ENCODE measurements at places on chromosomes 12 and 14. TPM values are rescaled to one million over a fixed set of nuclear protein-coding genes. Genes with fewer than 3 reads are reported as not detected.

Gene MYF5
- total RNA-seq = not detected

Gene SAMD15
- total RNA-seq = 2.8 TPM

Gene NPFF
- total RNA-seq = 0.78 TPM

Gene NABP2
- 28.0 TPM for total RNA-seq

- ATAC-seq = peak; percentile 5
These were observed 55.6 kb downstream of the HMGA2 start for GRCh38 chr12:65879878-65880277.

DNA sequence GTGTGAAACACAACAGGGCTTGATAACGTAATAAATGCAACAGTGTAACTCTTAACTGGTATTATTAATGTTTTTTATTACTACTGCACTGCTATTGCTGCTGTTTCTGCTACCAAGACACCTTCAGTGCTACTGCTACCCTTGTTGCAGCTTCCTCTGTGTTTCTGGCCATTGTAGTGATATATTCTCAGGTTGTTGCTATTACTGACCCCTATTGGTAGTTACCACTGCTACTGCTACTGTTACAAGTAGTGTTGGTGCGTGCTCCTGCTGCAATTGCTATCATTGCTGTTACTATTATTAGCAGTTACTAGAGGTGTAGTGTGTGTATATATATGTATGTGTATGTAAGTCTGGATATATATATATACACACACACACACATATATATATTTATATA is 87.2 kb upstream of the PTPRB start:
- ATAC-seq = no peak

DNA sequence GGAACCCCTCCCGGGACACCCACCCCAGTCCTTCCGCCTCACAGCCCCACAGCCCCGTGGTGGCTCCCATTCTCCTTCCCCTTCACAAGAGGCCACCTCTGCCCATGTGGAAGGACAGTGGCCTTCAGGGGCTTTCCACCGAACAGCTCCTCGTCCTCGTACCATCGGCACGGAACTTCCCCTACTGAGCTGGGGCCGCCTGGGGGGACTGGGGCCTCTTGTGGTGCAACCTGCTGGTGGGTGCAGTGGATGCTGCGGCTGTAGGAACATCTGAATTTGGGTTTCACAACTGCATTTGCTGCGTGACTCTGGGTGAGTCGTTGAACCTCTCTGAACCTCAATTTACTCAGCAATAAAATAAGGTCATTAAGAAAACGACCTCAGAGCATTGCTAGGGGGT is 50.9 kb downstream of the RFLNA start:
- no peak for ATAC-seq

DNA sequence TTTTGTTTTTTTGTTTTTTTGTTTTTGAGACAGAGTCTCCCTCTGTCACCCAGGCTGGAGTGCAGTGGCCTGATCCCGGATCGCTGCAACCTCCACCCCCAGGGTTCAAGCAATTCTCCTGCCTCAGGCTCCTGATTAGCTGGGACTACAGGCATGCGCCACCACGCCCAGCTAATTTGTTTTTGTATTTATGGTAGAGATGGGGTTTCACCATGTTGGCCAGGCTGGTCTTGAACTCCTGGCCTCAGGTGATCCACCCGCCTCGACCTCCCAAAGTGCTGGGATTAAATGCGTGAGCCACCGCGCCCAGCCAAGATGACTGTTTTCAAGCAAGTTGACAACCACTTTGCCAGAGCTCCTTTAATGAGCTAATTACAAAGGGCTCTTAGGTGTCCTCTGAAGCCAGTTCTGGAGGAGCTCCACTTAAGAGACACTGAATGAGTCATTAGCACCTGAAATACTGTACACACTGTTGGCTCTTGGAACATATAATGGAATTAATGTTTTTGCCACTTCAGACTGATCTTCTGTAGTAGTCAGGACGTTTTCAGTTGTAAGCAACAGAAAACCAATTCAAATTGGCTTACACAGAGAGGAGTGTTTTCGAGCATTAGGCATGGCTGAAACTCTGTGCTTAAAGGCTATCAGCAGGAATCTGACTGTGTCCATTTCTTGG is 55.4 kb upstream of the MED13L start:
- no peak for ATAC-seq

DNA sequence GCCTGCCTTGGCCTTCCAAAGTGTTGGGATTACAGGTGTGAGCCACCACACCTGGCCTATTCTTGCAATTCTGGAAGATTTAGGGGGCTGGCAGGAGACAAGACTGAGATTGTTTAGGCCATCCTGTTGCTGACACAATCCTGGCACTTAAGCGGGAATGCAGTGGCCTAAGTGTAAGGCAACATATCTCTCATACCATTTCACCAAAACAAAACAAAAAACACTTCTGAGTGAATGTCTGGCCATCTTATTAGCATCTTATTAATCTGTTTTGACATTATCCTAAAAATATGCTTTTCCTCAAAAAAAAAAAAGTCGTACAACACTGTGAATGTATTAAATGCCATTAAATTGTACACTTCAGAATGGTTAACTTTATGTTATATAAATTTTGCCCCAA is 67.6 kb downstream of the DENND5B start:
- ATAC-seq = no peak

- ATAC-seq = peak; percentile 77
These were observed 13.5 kb downstream of the PHLDA1 start for GRCh38 chr12:76018111-76018510.

DNA sequence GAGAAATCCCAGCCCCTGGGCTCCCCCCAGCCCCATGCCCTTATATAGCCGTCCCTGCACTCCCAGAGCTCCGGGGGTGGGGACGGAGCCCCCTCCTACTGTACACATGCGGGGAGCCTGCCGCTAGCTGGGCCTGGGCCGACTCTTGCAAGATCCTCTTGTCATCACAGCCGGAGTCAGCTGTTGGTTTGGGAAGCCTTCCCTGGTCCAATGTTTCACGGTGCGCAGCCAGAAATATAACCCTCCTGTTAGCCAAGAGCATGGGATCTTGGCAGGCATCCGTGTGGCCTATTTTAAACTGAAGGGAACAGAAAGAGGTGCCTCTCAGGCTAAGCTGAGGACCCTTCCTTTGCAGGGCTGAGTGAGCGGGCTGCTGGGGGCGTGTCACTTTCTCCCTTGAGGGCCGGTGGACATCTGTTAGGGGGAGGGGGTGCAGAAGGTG is 175.3 kb downstream of the TSPAN9 start:
- peak; percentile 53 for ATAC-seq

DNA sequence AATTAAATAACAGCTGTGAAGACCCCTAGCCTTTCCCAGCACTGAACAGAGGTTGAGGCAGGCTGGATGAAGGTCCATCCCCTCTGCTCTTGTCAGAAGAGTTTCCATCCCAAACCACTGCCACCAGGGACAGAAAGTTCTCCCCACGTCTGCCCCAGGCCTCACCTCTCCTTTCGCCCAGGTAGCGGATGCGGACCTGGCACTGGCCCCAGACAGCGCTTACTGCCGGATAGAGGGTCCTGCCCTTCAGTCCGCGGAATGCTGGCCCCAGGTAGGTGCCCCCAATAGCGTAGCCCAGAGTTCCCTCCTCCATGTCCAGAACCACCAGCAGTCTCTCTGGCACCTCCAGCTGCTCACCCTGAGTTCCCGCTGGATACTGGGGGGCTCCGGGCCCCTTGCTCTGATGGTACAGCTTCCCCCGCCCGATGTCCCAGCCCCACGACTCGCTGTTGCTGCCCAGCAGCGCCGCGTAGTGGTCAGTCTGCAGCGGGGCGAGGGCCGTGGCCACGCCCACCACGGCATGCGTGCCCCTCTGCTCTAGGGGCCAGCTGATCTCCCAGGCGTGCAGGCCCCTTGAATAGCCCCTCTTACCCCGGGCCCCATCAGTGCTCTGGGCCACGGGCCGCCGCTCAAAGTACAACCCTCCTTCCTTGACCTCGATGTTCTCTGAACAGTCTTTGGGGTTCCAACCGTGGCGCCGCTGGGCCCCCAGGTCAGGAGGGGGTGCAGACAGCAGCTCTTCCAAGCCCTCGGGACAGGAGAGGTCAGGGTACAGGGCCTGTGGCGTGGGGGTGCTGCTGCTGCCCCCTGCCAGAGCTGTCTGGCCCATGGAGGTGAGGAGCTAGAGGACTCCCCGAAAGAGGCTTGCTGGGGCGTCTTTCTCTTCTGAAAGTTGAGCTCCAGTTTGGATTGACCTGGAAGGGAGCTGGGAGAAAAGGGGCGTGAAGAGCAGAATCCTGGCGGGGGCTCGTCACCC is 742 bp downstream of the SPSB2 start:
- ATAC-seq = peak; percentile 39

DNA sequence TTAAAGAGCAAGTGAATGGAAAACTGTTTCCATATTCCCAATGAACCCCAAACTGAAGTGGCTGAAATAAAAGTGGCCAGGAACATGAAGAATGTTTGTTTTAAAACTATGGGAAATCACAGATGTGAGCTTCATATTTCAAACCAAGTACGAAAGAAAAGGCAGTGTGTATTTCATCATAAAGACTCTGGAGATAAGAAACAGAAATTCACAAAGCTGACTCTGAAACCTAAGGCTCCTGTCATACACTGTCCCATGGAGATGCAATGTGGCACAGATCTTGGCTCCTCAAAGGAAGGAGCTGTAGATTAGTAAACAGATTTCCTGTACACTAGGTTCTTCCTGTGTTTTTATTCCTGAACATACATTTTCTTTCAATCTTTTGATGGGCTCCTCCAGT is 304.4 kb downstream of the MED13L start:
- no peak for ATAC-seq

- ATAC-seq = no peak
These were observed 6.0 kb downstream of the MTERF2 start for GRCh38 chr12:106980944-106981343.

DNA sequence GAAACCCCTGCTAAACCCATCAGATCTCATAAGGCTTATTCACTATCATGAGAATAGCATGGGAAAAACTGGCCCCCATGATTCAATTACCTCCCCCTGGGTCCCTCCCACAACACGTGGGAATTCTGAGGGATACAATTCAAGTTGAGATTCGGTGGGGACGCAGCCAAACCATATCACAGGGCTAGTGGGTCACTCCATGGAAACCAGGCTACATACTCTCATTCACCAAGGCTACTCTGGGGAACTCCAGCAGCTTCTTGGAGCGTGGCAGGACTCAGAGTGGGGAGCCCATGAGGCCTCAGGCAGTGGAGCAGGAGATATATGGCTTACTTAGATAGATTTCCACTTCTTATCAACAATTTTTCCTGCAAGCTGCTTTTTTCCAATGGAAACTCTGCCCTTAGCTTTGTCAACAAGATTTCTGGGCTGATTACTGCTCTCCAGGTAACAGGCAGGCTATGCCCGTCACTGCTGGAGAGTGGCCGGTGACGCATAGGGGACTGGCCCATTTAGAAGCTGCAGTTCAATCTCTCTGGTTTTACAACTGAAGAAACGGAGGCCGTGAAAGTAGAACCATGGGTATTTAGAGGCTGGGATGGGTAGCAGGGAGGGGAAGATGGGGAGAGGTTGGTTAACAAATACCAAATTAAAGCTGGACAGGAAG is 16.5 kb downstream of the VDR start:
- ATAC-seq = no peak

DNA sequence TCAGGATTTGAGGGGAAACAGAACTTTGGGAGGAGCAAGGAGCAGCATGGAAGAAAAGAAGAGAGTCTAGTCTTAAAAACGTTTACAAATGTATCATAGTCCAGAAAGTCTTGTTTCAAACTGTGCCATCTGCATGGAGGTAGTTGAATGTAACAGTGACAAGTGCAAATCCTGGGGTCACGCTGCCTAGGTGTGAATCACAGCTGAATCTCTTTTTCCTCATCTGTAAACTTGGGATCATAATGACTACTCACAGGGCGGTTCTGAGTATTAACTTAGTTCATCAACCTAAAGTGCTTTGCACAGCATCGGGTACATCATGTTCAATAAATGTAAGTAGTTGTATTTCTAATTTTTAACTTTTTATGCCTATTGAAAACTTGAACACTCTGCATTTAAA is 208.5 kb downstream of the CHST11 start:
- no peak for ATAC-seq

GRCh38 chr12:106682594-106683234 is 91.8 kb upstream of the RIC8B start:
- ATAC-seq = no peak

DNA sequence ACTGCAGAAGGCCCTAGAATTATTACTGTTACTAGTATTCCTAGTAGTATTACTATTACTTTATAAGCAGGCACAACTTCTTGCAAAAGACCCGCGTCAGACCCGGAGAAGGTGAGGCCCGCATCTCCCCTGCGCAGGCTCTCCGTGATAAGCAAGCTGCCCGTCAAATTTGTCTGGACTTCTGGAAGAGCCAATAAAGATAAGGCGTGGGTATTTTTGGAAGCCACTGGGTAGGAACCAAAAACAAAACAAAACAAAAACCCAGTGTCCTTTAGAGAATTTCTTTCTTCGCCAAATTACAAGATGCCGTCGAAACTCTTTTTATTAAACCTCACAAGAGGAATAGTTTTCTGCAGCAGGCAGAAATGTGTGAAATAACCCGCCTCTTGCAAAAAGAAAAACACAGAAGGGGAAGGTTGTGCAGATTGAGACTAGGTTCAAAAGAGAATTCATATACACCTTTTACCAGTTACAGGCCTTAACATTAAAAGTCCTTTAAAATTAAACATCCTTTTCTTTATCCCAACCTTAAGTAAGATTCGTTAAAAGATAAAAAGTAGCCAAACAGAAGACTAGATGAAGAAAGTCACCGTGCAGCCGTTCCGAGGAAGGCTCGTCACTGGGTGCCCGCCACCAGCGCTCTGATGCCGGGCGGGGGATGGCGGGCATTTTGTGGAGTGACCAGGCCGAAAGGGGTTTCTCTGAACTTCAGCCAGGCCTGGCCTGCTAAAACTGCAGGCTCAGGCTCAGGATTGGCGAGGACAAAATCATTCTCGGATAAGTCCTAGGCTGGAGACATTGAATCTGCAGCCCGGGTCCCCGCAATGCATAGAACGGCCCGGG is 1.6 kb downstream of the TBX5 start:
- ATAC-seq = no peak

DNA sequence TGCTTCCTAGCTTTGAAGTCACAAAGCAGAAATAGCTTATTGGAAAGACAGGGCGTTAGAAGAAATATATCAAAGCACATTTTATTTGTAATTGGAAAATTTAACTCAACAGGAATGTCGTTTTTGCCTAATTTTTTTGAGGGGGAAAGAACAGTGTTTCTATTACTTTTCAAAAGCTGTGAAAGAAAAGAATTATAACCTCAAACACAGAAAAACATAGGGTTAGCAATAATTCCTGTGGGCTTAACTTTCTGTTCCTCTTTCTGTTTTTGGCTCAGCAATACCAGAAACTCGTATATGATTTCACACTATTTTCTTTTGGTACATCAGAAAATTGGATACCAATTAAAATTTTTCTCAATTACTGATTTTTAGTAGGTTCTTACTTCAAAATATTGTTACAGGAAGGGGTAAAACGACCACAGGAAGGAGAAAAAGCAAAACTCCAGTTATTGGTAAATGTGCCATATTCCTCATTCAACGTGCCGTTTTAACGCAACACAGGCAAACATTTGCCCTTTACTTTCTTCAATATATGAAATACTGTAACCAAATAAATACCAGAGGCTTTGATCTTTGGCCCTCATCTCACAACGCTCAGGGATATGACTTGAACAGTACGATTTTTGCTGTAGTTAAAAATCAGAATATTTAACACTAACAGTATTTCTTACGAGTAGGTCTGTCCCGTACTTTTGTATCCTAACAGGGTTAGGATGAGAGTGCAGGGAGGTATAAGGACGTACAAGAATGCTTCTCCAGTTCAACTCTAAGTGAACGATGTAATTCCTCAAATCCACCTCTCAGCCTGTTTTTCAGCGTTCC is 1.3 kb upstream of the RNU6-7 start:
- ATAC-seq = no peak
